ENCODE measurements at places on chromosomes 3 and 15. TPM values are rescaled to one million over a fixed set of nuclear protein-coding genes. Genes with fewer than 3 reads are reported as not detected.

SLC28A2 gene
- 0.03 TPM for polyA plus RNA-seq

RPLP1 gene
- 1,639 TPM for polyA plus RNA-seq

CCR5 gene
- 1.6 TPM for polyA plus RNA-seq

DNA sequence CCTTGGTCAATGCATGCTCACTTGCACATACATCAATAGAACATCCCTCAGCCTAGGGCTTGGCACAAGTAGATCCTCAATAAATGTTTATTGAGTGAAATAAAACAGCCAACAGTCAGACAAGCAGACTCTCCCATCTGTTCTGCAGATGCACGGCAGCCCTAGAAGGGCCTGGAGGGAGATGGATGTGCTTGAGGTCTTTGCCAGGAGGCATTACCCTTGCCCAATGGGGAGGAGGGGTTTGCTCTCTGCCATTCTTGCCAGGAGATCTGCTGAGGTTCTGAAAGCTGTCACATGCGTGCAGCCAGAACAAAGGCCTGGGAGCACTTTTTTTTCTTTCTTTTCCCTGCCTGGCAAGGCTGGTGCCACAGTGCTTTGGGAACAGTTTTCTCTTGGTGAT is 349.3 kb upstream of the THRB start:
- no peak for DNase-seq

DNA sequence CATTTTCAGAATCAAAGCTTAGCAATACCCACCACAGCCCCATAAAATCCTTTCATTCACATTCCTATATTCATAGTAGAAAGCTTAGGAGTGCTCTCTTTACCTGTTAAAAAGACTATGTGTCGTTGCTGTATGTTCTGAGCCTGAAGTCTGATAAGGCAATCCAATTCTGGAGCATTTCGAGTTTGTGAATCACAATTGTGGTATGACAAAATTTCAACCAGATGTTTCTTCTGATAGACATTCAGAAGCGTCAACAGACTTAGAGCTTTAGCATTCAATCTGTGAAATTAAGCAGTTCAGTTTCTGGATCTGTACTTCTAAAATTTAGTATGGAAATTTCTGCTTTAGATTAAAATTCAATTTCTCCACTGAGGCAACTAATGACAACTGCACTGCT is 58.3 kb downstream of the TASOR start:
- DNase-seq, result no peak

GRCh38 chr3:4225005-4225471 is 78.1 kb upstream of the SETMAR start:
- no peak for DNase-seq
